Activated CD8-positive, alpha-beta memory T cell treated with anti-CD3 and anti-CD28 coated beads, Interleukin-2, amount 50 U/mL, for 48 hours (primary cell): ENCODE measurements at places on chromosomes 4 and X.

DNA sequence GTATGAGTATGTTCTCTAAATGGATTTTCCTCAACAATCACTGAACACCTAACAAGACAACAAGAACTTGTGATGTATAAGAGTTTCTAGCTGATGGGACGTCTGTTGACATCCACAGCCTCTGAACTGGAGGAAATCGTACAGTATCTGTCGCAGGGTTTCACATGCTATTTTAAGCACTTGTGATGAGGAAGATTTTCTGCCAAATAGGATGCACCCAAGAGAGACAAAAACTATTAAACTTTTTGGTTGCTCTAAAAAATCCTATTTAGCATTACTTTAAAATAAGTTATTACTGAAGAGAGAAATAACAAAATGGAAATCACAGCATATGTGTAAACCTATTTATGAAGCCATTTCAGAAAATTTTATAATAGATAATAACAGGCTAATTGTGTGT lies 356.1 kb upstream of the SLC7A11 start:
- DNase-seq = no peak

DNA sequence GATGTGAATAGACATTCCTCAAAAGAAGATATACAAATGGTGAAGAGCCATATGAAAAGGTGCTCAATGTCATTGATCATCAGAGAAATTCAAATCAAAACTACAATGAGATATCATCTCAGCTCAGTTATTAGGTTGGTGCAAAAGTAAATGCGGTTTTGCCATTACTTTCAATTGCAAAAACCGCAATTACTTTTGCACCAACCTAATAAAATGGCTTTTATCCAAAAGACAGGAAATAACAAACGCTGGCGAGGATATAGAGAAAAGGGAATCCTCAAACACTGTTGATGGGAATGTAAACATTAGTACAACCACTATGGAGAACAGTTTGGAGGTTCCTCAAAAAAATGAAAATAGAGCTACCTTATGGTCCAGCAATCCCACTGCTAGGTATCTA lies 5.1 kb downstream of the CLIC2 start:
- no peak for DNase-seq

DNA sequence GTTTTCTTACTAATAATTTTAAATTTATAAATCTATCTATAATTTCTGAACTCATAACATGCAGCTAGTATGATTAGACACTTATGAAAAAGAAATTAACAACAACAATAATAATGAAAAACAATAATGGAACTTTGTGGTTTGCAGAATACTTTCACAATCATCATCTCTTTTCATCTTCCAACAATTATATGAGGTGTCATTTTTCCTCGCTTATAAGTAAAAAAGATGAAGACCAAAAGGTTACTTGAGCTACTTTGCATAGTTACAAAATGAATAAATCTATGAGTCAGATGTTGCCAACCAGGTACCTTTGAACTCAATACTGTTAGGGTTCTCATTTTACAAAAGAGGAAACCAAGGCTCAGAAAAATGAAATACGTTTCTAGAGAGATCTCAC lies 98.5 kb upstream of the ELOVL6 start:
- DNase-seq = no peak

- DNase-seq = no peak
These were observed 13.7 kb upstream of the ZBTB33 start for GRCh38 chrX:120236687-120237479.

- DNase-seq = no peak
These were observed 202.7 kb downstream of the OR13H1 start for GRCh38 chrX:131746491-131746968.

GRCh38 chr4:10998846-10999245 lies 314.3 kb upstream of the CLNK start:
- DNase-seq = no peak

DNA sequence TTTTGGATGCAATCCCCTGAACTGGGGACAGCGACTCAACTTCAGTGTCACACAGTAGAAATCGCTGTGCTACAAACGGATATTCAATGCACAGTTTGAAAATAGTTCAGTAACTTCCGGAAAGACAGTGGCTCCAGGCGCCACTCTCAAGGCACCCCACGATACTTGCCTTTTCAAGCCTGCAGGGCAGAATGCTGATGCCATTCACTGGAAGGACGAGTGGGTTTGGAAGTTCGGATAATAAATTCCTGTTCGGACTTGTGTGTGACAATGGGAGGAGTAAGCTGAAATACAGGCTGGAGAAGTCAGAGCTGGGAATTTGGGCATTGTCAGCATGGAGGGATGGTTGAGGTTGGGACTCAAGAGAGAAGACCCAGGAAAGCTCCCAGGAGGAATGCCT lies 64.3 kb upstream of the HELT start:
- no peak for DNase-seq

DNA sequence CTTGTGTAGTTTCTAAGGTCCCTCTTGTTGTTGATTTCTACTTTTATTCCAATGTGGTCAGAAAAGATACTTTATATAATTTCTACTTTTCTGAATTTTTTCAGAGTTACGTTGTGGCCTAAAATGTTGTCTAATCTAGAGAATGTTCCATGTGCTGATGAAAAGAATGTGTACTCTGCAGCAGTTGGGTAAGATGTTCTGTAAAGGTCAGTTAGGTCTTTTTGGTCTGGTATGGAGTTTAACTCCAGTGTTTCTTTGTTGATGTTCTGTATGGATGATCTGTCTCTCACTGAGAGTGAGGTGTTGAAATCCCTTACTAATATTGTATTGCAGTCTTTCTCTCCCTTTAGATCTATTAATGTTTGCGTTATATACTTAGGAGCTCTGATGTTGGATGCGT lies 37.0 kb upstream of the GPRIN3 start:
- no peak for DNase-seq

GRCh38 chrX:49202022-49202421 lies 2.0 kb upstream of the SYP start:
- no peak for DNase-seq

GRCh38 chr4:138675685-138676084 lies 339.9 kb upstream of the NOCT start:
- no peak for DNase-seq

DNA sequence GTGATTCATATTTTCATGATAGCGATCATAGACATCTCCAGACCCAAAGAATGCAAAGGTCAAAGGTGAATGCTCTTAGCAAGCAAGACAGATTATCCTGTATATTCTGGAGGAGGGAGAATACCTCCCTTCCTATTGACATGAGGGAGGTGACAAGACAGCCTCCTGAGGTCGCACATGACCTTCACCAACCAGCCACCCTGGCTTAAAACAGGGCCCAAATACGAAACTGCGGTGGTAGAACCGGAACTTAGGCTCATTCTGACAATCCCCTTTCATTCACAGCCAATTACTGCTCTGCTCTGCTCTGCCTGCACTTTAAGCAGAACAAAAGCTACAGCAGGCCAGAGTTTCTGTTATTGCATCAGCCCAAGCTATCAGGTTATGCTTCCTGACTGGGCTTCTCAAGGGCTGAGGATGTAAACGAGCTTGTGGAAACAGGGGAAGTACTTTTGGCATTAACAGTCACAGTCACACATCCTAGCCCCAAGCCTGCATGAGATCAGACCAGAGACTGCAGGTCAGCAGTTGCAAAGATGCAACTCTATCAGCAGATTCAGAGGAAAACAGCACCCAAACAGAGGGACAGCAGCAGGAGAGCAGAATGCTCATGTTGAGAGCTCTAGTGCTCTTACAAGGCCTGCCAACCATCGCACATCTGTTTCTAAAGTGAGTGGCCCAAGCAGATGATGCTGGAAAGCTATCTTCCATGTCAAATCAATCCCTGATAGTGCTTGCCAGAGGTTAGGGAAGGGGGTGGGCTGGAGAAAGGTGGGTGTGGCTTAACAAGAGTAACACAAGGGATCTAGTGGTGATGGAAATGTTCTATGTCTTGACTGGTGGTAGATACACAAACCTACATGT lies 51.3 kb upstream of the MAP3K15 start:
- no peak for DNase-seq

DNA sequence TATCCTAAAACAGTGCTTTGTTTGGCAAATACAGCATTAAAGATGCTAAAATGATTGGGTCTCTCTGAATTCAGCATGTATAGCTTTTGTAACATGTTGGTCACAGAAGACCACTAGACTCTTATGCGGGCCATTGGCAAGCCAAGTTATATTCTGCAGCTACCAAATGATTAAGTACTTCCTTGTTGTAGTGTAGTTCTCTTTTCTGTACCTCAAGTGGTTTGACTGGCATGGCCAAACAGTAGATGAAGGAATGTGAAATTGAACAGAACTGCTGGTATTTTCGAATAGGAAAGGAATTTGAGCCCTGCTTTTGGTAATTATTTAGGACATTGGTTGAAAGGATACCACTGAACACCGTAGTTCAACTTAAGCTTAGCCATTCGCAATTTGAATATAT lies 193.9 kb upstream of the GPC4 start:
- DNase-seq = no peak

DNA sequence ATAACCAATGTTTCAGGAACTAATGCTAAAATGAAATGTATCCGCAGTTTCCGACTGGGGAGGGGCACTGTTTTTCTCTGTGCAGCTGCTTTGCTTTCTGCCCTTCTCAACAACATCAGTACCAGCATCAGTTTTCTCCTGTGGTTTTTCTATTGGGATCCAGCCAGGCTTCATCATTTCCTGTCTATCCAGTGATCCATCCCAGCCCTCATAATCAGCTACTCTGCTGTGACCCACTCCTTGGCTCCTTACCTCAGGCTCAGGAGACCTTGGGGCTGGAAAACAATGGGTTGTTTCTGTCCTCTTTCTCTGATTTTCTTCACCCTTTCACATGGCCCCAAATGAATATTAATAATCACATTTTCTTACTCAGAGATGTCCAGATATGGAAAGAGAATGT lies 222.2 kb upstream of the DKK2 start:
- no peak for DNase-seq

GRCh38 chr4:55808186-55808585 lies 11.4 kb upstream of the EXOC1L start:
- no peak for DNase-seq

- peak; percentile 58 for DNase-seq
These were observed 745 bp downstream of the TRIM2 start for GRCh38 chr4:153204728-153205648.

GRCh38 chrX:24479924-24480323 lies 14.8 kb downstream of the PDK3 start:
- DNase-seq = peak; percentile 56

- DNase-seq = no peak
These were observed 44.1 kb downstream of the INPP4B start for GRCh38 chr4:142801966-142802365.

- no peak for DNase-seq
These were observed 253.7 kb upstream of the TAPT1 start for GRCh38 chr4:16480011-16480410.

- no peak for DNase-seq
These were observed 59.1 kb downstream of the IGFBP7 start for GRCh38 chr4:57051095-57051494.

- no peak for DNase-seq
These were observed 31.8 kb downstream of the PDGFC start for GRCh38 chr4:156939801-156940200.

GRCh38 chr4:124224256-124224655 lies 488.3 kb downstream of the ANKRD50 start:
- DNase-seq = no peak

- no peak for DNase-seq
These were observed 119.0 kb downstream of the ANKRD50 start for GRCh38 chr4:124593494-124593893.

DNA sequence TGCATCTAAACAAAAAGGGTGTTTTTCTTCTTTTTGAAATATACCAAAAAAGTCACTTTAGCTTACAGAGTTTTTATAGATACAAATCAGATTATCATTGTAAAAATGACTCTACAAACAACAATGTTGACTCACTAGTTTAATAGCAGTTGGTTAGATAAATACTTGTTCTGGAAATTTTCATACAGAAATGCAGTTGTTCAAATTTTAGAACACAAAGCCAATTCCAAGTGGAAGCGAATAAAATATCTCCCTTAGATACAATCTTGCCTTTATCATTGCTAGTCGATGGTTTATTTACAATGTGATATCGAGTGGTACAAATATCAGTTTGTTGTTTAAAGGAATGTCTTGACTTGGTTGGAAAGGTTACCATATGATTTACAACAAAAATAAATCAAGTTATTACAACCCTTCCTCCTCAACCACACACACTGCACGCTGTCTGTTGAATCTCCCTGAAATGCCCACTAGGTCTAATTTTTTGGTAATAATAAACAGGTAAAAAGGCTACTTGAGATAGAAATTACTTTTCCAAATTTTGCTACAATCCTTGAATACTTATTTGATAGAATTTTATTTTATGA lies 114.8 kb downstream of the CDS1 start:
- no peak for DNase-seq

GRCh38 chr4:18621186-18621585 lies 599.6 kb upstream of the LCORL start:
- no peak for DNase-seq

- DNase-seq = no peak
These were observed 34.1 kb downstream of the NAT8L start for GRCh38 chr4:2093265-2093664.

- no peak for DNase-seq
These were observed 23.6 kb upstream of the GPR78 start for GRCh38 chr4:8556341-8557150.

- DNase-seq = no peak
These were observed 18.2 kb downstream of the SH3RF1 start for GRCh38 chr4:169252339-169253112.

GRCh38 chr4:149987330-149988086 lies 90.7 kb upstream of the DCLK2 start:
- DNase-seq = no peak

DNA sequence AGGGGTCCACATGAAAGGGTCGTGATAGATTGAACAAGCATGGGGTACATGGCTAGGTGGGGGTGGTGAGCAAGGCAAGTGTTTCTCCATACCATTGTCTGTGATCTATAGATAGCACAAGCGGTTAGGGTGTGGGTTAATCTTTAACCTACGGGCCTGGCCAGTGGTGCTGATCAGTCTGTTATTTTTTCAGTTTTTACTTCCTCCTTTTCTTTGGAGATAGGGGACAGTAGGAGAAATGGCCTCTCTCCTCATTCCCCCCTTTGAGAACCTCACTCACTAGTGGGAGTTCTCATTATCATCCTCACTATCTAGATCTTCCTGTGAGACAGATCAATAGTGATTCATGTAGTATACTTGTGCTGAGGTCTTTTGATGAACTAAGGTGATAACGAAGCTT lies 16.2 kb upstream of the GPKOW start:
- no peak for DNase-seq
